ENCODE measurements at places on chromosomes 1 and 21. TPM values are rescaled to one million over a fixed set of nuclear protein-coding genes. Genes with fewer than 3 reads are reported as not detected.
A peak's percentile ranks its signal among the peaks of the same experiment; 100 is the strongest.

GRCh38 chr1:197737916-197738315 is 37.4 kb downstream of the DENND1B start:
- no peak for DNase-seq

DNA sequence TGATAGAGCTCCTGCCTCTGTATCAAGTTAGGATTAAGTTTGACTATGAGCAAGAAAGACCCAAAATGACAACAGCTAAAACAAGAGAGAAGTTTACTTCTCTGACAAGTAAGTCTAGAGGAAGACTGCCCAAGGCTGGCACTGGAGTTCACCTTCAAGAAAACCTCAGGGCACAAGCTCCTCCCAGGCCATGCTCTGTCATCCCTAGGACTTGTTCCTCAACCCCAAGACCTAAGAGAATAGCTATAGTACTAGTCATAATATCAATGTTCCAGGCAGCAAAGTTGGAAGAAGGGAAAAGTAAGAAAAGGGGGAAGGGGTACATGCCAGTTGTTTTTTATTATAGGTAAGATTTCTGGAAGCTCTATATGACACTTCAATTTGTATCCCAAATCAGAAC is 26.4 kb upstream of the DARS2 start:
- DNase-seq = no peak

- DNase-seq = no peak
Observed at GRCh38 chr1:178916448-178917174, 45.7 kb upstream of the ANGPTL1 start.

GRCh38 chr1:162697140-162697895 is 65.1 kb downstream of the DDR2 start:
- no peak for DNase-seq

GRCh38 chr1:221801773-221802516 is 60.1 kb upstream of the DUSP10 start:
- no peak for DNase-seq

GRCh38 chr1:207514890-207515289 is 18.9 kb downstream of the CR1 start:
- no peak for DNase-seq

GRCh38 chr1:221837896-221838295 is 96.0 kb upstream of the DUSP10 start:
- DNase-seq = no peak

DNA sequence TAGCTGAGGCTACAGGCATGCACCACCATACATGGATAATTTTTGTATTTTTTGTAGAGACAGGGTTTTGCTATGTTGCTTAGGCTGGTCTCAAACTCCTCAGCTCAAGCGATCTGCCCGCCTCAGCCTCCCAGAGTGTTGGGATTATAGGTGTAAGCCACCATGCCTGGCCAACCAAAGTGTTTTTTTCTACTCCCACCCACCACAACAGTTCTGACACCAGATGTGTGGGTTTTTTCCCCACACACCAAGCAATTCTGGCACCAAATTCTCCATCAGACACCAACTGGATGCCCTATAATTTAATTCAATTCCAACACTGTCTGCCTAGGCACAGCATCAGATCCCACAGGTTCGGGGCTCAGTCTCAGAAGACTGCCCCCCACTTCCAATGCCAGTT is 20.6 kb upstream of the KLHDC8A start:
- DNase-seq = no peak

- peak; percentile 44 for DNase-seq
Observed at GRCh38 chr1:117606649-117607430, 992 bp downstream of the TENT5C start.

DNA sequence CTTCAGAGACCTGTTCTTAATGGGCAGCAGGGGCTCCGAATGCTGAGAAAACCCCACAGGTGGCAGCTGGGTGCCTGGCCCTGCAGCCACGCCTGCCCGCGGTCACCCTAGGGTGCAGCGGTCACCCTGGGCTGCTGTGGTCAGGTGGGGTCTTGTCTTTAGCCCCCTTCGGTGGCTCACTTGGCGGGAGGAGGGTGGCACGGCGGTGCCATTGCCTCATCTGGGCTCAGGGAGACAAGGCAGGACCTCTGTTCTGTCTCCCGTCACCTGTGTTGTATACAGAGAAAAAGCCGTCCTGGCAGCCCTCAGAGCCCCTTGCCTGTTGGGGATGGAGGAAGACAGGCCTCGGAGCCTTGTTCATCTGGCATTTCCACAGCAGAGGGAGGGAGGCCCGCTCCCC is 69.5 kb upstream of the TRAPPC10 start:
- DNase-seq = no peak

GRCh38 chr1:111965781-111966443 is 23.6 kb downstream of the KCND3 start:
- DNase-seq = no peak

DNA sequence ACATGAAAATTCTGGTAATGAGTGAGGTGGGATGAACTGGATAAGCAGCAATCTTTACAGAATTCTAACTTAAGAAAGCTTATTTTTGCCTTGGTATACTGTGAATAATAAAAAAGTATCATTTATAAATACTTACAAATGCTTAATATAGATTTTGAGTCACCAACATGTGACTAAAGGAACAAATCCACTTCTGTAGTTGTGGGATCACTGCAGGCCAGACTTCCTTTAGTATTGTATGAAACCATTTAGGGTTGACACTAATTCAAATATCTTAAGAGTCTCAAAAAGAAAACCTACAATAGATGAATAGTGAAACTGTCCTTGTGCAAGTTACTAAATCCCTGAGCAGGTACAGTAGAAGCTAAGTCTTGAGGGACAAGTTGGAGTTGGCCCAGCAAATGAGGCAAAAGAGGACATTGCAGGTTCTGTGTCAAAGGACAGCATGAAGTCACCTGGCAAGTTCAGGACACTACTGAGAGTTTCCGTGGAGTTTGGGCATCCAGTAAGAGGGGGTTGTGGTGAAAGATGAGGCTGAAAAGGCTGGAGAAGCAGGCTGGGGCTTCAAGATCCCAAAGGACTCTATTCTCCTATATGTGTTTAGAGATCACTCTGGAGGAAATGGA is 5.9 kb upstream of the THEM4 start:
- no peak for DNase-seq

GRCh38 chr21:33278721-33279120 is 12.6 kb downstream of the IL10RB start:
- DNase-seq = no peak

- DNase-seq = no peak
Observed at GRCh38 chr1:163365186-163365585, 43.4 kb downstream of the NUF2 start.

DNA sequence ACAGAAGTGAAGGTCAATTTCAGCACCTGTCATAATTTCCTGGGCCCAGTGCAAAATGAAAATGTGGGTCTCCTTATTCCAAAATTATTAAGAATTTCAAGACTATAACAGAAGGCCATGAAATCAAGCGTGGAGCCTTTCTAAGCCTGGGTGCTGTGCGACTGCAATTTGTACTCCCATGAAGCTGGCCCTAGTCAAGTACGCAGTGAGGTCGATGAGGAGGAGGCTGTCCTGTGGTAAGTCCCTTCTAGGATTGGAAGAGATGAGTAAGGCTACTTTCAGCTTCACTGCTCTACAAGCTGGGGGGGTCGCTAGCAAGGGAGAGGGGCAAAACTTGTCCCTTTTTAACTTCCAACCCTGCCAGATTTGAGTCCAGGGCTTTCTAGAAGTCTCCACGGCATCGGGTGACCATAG is 410 bp upstream of the NUDC start:
- DNase-seq = peak; percentile 6

DNA sequence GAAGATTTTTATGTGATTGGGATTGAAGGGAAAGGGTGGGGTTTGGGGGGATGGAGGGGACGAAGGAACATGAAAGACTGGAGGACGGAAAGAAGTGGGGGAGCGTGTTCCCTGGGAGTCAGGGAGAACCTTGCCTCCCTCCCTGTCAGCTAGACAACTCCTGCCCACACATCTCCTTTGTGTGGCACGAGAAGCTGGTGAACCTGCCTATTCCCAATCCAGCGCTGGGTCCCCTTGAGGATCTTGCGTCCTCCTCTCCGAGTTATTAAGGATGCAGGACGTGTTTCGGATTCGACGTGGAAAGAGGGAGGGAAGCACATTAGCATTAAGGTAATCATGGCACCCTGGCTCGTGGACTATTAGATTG is 1.4 kb downstream of the LRRC7 start:
- DNase-seq = no peak

GRCh38 chr1:23571465-23571864 is 12.2 kb upstream of the ID3 start:
- no peak for DNase-seq

- DNase-seq = no peak
Observed at GRCh38 chr21:34846601-34847112, 177.9 kb downstream of the CLIC6 start.

- peak; percentile 85 for DNase-seq
Observed at GRCh38 chr21:26842974-26843932, 2.0 kb downstream of the ADAMTS1 start.

DNA sequence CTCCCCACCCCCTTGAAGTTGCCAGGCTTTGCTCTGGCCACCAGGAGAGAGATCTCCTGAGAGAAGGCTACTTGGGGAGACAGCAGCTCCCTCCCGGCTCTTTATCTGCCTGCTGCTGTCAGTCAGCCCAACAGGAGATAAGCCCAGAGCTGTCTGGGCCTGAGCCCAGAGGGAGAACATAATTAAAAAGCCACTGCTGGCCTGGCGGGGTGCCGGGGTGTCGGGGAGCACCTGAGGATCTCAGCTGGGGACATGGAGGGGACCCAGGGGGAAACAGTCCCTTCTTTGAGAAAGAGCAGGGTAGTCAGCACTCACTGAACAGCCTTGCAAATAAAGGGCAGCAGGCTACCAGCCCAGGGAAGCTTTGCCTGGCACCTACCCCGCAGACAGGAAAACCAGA is 17.9 kb downstream of the VWA5B1 start:
- DNase-seq = no peak

DNA sequence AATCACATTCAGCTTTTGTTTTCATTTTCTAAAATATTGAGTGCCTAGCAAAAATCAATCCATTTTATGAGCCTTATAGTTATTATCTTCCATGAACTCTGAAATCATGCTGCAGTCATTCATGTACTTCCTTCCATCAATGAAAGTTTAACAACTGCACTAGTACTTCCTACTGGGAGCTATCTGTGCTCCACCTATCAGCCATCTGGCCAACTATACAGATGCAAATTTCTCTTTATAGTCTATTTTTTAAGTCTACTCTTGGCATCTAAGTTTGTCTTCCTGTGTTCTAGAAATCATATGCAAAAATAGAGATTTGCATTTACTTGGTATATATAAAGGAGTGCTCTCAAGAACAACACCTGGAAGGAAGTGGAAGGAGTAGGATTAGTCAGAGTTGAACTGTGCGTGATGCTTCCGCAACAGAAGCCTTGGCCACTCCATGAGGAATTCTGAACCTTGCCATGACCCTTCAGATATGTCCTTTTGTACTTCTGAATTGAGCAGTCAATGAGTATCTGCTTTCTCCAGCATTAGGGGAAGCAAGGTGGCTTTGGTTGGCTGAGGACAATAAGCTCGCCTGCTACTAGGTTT is 403.2 kb upstream of the ADAMTS5 start:
- DNase-seq = no peak

GRCh38 chr1:10507111-10507879 is 32.5 kb downstream of the PEX14 start:
- peak; percentile 71 for DNase-seq

DNA sequence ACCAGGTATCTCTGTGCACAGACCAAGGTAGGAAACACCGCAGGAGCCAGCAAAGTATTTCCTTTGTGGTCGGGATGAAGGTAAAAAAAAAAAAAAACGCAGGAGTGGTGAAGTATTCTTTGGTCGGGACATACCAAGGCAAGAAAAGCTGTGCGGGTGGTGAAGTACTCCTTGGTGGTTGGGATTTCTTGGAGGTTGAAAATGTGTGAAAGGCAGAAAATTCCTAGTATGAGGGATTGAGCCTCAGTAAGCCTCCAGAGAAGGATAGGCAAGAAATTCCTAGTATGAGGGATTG is 802.6 kb downstream of the PLA2G4A start:
- no peak for DNase-seq

Gene ELF3
- total RNA-seq = 191 TPM

Gene FMO1
- total RNA-seq = not detected

Gene ZNF669
- total RNA-seq = 8.2 TPM

Gene B3GALT2
- 5.2 TPM for total RNA-seq

Gene GJA9
- total RNA-seq = 0.09 TPM

Gene RSBN1
- 24.0 TPM for total RNA-seq

Gene SLC35D1
- total RNA-seq = 13.0 TPM

Gene PPFIA4
- total RNA-seq = 16.9 TPM

Gene ATP1A2
- total RNA-seq = 69.0 TPM

Data from prostate gland (tissue), 2 donors.